ENCODE measurements at places on chromosomes 4 and X.

DNA sequence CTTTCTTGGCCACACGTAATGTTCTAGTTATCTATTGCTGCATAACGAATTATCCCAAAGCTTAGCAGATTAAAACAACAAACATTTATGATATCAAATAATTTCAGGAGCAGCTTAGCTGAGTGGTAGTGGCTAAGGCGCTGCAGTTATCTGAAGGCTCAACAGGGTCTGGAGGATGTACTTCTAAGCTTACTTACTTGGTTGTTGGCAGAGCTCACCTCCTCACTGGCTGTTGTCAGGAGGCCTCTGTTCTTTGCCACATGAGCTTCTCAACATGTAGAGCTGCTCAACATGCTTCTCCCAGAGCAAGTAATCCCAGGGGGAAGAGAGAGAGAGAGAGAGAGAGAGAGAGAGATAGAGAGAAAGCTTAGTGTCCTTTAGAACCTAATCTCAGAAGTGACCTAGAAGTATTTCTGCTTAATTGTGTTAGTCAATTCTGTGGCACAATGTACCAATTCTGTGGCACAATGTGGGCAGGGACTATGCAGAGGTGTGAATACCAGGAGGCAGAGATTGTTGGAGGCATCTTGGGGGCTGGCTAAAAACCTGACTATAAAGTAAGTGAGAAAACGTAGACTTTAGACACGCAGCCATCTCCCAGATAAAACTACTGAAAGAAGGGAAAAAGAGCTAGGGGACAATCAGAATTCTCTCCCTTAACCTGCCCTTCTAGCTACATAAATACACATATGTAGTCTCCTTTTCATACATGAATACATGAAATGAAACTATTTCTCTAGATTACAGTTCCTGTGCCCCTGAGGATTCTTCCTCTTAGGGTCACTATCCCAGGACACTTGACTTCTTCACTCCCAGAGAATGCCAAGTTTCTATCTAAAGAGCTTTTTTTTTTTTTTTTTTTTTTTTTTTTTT, 40.2 kb downstream of the HOPX start:
- DNase-seq: no peak

GRCh38 chr4:17646693-17647092, 32.3 kb downstream of the MED28 start:
- DNase-seq: no peak

DNA sequence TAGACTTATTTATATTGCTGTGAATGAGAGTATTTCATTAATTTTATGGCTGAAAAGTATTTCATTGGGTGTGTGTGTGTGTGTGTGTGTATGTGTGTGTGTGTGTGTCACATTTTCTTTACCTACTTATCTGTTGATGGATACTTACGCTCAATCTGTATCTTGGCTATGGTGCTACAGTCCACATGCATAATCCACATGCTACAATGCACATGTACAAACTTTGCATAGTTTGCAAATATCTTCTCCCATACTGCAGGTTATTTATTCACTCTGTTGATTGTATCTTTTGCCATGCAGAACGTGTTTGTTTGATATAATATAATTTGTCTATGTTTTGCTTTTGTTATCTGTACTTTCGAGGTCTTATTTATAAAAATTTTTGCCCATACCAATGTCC, 167.8 kb downstream of the RAB28 start:
- DNase-seq: no peak

DNA sequence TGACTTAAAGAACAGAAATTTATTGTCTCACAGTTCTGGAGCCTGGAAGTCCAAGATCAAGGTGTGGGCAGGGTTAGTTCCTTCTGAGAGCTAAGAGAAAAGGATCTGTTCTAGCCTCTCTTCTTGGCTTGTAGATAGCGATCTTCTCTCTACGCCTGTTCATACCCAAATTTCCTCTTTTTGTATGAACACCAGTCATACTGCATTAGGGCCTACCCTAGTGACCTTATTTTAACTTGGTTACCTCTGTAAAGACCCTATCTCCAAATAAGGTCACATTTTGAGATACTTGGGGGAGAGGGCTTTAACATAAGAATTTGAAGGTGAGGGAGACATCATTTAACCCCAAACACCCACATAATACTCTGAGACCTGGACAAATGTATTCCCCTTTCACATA, 55.6 kb upstream of the SPP1 start:
- no peak for DNase-seq

DNA sequence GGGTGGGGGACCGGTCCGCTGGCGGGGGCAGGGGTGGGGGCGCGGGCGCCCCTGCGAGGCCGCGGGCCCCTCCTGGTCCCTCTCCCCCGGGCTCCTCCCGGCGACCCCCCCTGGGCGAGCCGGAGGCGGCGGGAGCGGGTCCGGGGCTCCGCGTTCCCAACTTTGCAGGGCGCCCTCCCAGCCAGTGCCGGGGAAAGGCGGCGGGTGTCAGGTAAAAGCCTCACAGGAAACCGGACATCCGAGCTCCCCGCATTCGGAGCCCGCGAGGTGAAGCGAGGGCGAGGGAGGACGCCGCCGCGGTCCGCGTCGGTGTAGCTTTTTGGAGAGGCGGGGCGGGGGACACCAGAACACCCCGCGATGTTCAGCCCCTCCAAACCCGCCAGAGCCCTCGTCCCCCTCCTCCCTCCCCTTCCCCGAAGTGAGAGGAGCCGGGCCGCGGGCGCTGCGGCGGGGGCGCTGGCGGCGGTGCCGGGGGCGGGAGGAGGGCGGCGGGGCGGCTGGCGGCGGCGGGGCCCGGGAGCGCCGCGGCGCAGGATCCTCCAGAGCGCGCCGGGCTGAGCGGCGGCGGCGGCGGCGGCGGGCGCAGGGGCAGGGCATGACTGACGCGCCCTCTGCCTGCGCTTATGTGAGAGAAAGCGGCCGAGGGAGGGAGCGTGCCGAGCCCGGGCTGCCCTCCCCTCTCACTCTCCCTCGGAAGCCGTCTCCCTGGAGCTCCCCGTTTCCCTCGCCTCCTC, at the start of gene VEGFC:
TSS of gene VEGFC (minus strand) at position 597 of the 734 bp plus-strand sequence. CDS start 611 bp downstream, outside the sequence.
- DNase-seq: no peak

Measured in H54 (cell line).